ENCODE measurements at places on chromosomes 16 and 17. TPM values are rescaled to one million over a fixed set of nuclear protein-coding genes. Genes with fewer than 3 reads are reported as not detected.
A peak's percentile ranks its signal among the peaks of the same experiment; 100 is the strongest.

DNA sequence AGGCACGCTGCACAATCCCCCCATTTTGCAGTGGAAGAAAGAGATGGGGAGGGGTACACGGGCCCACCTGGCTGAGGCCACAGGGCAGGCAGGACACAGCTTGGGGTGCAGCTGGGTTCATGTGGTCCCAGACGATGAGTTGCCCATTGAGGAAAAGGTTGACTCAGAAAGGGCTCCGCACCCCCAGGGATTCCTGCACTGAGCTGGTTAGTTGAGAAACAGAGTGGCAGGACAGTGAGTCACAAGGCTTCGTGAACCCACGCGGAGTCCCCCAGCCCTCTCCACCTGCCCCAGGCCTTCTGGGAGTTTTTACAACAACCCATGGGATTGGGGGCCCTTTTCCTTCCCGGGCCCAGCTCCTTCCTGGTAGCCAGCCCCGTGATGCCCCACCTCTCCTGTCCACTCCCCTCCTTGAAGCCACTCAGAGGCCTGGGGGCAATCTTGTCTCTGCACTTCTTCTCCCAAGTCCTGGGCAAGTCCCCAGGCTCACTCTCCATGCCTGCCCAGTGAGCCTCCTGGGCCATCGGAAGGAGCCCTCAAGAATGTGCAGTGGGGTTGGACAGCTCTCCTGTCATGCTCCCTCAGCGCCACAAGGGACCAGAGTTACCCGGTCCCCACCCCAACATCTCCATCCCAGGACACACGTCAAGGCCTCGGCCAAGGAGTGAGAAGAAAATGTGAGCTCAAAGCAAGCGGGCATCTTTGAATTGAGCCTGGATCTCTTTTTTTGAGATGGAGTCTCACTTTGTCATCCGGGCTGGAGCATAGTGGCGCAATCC, 251.2 kb downstream of the PARN start:
- H3K27me3 ChIP-seq = no peaks in the 10 kb centered on the region
- DNase-seq = no peak
- H3K36me3 ChIP-seq = no peaks in the 10 kb centered on the region
- no peak overlapping the region for H3K4me3 ChIP-seq

MEFV gene
- total RNA-seq = 0.07 TPM

DNA sequence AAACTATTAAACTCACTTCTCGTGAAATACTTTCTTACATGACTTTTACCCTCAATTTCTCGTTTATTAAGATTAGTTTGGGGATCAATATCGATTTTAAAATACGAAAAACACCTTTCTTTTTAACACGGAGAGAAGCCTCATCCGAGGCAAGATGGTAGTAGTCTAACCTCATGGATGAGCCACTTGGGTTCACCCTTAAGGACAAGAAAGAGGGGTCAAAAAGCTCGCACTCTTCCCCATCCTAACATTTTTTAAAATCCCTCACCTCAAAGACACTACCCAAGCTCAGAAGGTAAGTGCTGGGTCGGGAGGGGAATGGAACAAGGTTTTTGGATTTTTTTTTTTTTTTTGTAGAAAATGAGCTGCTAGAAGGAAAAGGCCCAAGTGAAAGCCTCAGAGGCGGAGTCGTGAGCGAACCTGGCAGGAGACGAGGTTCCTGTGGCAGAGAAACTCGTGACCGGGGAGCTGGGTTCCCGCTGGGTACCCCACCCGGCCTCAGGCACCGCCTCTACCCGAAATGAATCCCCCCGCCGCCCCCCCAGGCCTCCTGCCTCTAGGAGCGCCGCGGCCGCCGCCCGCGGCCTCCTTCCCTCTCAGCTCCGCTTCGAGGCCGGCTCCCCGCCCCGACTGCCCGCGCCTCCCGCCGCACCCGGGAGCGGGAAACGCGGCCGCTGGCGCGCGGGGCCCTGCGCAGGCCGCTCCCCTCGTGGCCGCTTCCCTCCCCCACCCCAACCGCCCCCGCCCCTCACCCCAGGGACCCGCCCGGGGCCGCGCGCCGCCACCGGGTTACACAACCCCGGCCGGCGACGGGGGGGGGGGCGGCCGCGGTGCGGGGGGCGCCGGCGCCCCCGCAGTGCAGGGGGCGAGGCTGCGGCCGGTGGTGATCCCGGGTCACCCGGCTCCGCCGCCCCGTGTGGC, 1.6 kb downstream of the NUFIP2 start:
- H3K27ac ChIP-seq = peak overlapping the region; percentile 96
- no peaks in the 10 kb centered on the region for H3K27me3 ChIP-seq
- H3K36me3 ChIP-seq = peaks cover 39% of the 10 kb centered on the region
- H3K4me3 ChIP-seq = peak overlapping the region; percentile 99

DNA sequence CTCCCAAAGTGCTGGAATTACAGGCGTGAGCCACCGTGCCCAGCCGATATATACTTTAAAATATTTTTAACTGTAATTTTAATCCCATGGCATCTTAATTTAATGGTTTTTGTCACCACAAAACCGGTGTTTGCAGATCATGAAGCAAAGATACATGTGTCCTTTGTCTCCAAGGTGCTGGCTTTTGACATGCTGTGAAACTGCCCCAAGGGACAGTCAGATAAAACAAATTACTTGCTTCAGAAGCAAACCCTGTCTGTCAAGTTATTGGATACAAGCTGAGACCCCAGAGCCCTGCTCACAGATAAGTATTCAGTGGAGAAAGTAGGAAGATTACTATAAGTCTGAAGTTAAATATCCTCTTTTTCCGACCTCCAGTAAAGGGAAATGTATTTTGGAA, 39.8 kb downstream of the ARL4D start:
- H3K36me3 ChIP-seq = no peaks in the 10 kb centered on the region
- no peak overlapping the region for H3K4me3 ChIP-seq
- DNase-seq = no peak
- H3K27ac ChIP-seq = no peak overlapping the region
- no peaks in the 10 kb centered on the region for H3K4me1 ChIP-seq

DNA sequence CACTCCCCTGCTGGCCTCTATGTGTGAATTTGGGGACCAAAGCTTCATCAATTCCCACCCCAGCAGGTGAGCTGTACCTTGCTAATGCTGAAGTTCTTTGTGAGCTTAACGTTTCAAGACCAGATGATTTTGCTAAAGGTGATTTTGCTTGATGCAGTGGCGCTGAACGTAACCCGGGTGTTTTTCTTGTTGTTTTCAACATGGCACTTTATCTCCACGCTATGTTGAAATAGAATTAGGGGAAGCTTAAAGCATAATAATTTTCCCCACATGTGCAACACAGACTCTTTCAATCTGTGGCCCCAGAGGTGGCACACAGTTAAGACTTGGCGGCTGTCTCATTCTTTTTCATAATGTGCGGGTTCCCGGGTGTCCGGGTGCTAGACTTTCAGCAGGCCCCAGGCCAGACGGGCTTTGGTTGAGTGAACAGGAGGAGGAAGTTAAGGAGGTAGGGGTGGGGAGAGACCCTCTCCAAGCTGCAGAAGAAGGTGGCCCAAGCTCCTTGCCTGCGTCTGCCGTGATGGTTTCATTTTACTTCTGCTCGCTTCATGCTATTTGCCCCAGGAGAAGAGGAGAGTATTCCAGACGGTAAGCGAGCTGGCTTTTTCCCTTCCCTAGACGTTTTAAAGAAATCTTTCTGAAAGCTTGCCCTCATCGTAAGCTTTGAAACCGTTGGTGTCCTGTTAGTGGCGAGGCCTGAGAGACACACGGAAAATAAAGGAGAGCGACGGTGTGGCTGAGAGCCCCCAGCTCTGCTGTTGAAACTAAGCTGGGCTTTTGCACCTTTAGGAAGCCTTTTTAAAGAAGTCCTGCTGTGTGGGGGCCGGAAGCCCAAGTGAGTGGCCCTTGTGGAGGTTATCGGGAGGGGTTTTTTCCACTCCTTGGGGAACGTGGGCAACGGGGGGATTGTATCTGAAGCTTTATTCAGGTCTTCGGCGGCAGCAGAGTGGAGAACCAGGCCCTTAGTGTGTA, 4.2 kb downstream of the FOXC2 start:
- H3K4me1 ChIP-seq = peaks cover 3% of the 10 kb centered on the region
- H3K4me3 ChIP-seq = no peak overlapping the region
- no peaks in the 10 kb centered on the region for H3K36me3 ChIP-seq
- DNase-seq = no peak
- peaks cover 57% of the 10 kb centered on the region for H3K27me3 ChIP-seq
- no peak overlapping the region for H3K27ac ChIP-seq

NPIPB9 gene
- total RNA-seq = 0.58 TPM

HOXB13 gene
- not detected for total RNA-seq

C1QL1 gene
- total RNA-seq = 0.87 TPM

ABCA5 gene
- 13.0 TPM for total RNA-seq

GRCh38 chr17:47907932-47908562, 12.0 kb downstream of the SP2 start:
- peaks cover 4% of the 10 kb centered on the region for H3K36me3 ChIP-seq
- no peak for DNase-seq
- no peak overlapping the region for H3K4me3 ChIP-seq
- H3K4me1 ChIP-seq = peaks cover 13% of the 10 kb centered on the region
- no peaks in the 10 kb centered on the region for H3K27me3 ChIP-seq

GRCh38 chr16:18948372-18949020, 22.3 kb upstream of the SMG1 start:
- H3K27ac ChIP-seq = no peak overlapping the region
- H3K4me1 ChIP-seq = peaks cover 24% of the 10 kb centered on the region
- H3K4me3 ChIP-seq = no peak overlapping the region
- DNase-seq = no peak

XYLT1 gene
- total RNA-seq = 6.8 TPM

DNA sequence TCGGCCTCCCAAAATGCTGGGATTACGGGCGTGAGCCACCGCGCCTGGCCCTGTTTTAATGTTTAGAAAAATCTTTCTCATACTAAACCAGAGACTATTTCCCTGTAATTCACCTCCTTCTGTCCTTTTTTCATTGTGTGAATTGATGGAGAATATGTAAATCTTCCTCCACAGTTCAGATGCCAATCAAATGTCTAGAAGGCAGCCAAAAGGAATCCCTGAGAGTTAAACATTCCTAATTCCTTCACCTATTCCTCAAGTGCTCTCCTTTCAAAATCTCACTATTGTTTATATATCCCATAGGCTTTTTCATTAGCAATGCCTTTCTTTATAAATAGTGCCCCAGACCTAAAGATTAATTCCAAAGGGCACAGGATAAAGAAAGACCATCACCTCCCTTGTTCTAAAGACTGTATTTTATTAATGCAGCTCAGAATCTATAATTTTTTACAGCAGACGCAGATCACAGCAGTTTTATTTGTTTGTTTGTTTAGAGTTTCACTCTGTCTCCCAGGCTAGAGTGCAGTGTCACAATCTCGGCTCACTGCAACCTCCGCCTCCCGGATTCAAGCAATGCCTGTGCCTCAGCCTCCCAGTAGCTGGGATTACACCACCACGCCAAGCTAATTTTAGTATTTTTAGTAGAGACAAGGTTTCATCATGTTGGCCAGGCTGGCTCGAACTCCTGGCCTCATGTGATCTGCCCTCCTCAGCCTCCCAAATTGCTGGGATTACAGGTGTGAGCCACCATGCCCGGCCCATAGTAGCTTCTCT, 30.5 kb downstream of the COPZ2 start:
- H3K36me3 ChIP-seq = no peaks in the 10 kb centered on the region
- no peak overlapping the region for H3K27ac ChIP-seq
- no peak overlapping the region for H3K4me3 ChIP-seq
- H3K27me3 ChIP-seq = peaks cover 41% of the 10 kb centered on the region
- H3K4me1 ChIP-seq = peaks cover 14% of the 10 kb centered on the region
- DNase-seq = no peak

DNA sequence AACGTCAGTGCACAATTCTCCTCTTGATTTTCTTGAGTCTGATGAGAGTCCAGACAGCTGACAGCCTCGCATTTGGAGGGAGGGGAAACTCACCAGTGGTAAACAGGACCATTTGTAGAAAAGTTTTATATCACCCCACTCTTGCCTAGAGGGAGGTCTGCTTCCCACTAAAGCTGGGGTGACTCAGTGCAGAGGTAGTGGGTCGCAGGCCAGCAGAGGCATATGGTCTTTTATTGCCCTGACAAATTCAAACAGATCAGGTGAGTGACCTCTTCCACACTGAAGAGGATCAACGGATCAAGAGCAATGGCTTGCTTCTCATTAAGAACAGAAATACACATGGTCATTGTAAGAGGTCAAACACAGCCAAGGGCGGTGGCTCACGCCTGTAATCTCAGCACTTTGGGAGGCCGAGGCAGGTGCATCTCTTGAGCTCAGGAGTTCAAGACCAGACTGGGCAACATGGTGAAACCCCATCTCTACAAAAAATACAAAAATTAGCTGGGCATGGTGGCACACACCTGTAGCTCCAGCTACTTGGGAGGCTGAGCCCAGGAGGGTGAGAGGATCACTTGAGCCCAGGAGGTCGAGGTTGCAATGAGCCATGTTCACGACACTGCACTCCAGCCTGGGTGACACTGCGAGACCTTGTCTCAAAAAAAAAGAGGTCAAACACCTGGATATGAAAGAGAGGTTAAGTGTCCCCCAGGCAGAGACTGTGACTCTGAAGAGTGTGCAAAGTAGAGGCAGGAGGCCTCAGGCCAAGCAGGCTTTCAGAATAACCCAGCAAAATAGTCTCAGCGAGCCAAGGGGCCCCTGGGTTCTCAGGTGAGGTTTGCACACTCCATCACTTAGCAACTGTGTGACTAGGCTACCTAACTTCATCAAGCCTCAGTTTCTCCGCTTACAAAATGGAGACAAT, 56.5 kb upstream of the ERN1 start:
- H3K27me3 ChIP-seq = no peaks in the 10 kb centered on the region
- no peak overlapping the region for H3K4me3 ChIP-seq
- no peak overlapping the region for H3K27ac ChIP-seq
- H3K4me1 ChIP-seq = peaks cover 10% of the 10 kb centered on the region
- DNase-seq = no peak

DNA sequence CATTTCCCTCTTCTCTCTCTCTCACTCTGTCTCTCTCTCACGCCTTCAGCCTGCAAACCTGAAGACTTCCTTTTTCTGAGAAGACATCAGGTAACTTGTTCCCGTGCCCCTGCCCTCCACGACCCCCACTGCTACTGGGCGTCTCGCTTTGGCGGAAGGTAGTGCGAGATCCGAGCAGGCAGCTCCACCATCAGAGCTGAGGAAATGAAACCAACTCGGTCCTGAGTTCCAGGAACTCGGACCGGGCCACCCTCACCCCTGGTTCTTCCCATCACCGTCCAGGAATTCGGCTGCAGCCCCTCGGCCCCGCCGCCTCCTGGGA, 585 bp downstream of the MLKL start:
- no peaks in the 10 kb centered on the region for H3K27me3 ChIP-seq
- DNase-seq = peak; percentile 53
- peak overlapping the region; percentile 96 for H3K4me3 ChIP-seq

TAC4 gene
- total RNA-seq = not detected

ITGB3 gene
- total RNA-seq = not detected

ABCC3 gene
- total RNA-seq = not detected

DNA sequence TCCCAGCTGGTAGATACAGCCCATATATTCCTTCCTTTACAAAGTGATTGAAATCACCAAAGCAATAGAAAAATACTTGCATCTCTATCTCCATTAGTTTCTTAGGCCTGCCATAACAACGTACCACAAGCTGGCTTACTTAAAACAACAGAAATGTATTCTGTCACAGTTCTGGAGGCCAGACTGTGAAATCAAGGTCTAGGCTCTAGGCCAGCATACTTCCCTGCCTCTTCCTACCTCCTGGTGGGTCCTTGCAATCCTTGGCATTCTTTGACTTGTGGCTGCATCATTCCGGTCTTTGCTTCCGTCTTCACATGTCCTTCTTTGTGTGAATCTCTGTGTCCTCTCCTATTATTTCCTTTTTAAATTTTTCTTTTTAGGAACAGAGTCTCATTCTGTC, 62.5 kb downstream of the ERCC4 start:
- H3K27ac ChIP-seq = no peak overlapping the region
- H3K27me3 ChIP-seq = no peaks in the 10 kb centered on the region
- H3K4me1 ChIP-seq = no peaks in the 10 kb centered on the region
- H3K4me3 ChIP-seq = no peak overlapping the region

GRCh38 chr16:22077700-22078313, 14.5 kb upstream of the VWA3A start:
- H3K36me3 ChIP-seq = peaks cover 1% of the 10 kb centered on the region
- DNase-seq = peak; percentile 81
- no peak overlapping the region for H3K4me3 ChIP-seq
- H3K4me1 ChIP-seq = no peaks in the 10 kb centered on the region
- no peak overlapping the region for H3K27ac ChIP-seq

AARS1 gene
- 170 TPM for total RNA-seq

All from activated CD4-positive, alpha-beta memory T cell treated with anti-CD3 and anti-CD28 coated beads for 36 hours (primary cell).